Left renal cortex interstitium (tissue), 4 donors: ENCODE measurements at places on chromosomes 13 and 19. TPM values are rescaled to one million over a fixed set of nuclear protein-coding genes. Genes with fewer than 3 reads are reported as not detected.

PGLYRP1 gene
- not detected for polyA plus RNA-seq

CEACAM19 gene
- polyA plus RNA-seq: 29.7 TPM

DNA sequence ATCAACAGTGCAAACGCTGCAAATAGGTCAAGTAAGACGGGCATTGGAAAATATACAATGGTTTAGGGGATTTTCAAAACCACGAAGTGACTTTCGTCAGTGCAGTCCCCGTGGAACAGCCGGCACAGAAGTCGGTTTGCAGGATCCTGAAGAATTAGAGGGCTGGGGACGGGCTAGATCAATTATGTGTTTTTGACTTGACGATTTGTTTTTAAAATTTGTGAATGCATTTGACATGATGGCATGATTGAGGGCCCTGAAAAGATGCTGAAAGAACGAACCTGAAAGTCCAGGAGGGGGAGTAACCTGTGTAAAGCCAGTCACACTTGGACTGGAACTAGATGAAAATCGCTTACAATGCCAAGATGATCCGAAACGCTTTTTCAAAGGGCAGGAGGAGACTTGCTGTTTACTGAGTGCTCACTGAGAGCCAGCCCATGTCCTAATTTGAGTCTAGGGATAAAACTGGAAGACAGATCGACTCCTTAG, 8.9 kb upstream of the DGKH start:
- DNase-seq: no peak

DNA sequence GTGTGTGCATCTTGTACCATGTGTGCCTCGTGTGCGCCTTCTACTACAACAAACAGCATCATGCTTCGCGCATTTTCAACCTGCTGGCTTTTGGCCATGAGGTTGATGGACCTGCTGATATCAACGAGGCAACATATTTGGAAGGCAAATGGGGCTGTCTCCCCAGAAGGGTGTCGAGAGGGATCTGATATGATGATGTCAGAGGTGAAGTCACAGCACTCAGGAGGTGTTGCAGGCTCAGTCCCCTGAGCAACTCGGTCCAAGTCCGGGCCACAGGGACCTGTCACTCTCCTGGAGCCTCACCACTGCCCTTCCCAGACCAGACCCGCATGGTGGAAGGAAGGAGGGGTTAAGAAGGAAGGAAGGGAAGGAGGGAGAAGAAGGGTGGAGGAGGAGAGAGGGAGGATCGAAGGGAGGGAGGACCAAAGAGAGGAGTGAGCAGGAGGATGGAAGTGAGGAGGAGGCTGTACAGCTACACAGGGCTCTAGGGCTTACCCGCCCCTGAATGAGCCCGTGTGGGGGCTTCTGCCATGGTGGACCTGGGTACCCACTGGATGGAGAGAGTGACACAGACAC, 6.7 kb upstream of the C13orf46 start:
- DNase-seq: no peak

DNA sequence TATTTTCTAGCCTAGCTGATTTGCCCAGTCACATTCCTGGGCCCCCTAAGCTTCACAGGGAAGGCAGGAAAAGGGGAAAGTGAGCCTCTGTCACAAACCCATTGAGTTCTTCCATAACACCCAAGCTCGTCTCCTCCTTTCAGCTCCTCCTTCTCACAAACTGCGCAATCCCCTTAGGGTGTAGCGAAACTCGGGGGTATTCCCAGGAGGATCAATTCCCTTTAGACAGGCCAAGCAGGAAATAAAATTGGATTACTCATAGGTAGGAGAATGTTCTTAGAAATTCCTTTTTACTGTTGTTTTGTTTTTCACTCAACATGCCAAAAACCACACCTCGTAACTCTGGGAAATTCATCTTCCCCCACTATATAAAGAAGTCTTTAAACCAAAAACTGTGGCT, 139.3 kb downstream of the IRS2 start:
- no peak for DNase-seq
